ENCODE measurements at places on chromosomes 3 and 15.

DNA sequence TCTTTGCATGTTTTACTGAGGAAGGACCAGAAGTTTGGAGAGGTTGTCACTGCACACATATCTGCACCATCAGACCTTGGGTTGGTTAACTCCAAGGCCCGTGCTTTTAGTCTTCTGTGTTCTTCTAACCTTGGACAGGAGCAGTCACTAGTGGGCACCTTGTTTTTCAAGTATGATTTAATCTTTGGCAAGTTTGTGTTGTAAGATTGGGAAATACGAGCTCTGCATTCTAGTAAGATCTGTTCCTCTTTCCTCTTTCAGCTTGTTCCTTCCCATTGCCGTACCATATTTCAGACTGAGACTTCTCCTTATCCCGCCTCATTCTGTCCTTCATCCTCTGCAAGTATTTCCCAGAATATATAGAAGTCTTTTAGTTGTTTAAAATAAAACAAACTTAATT lies 5.1 kb downstream of the TMOD2 start:
- DNase-seq: no peak

- no peak for DNase-seq
Measured at GRCh38 chr15:88959445-88959844, 46.3 kb upstream of the MFGE8 start.

GRCh38 chr3:77605865-77606264 lies 566.0 kb downstream of the ROBO2 start:
- DNase-seq: no peak

GRCh38 chr15:62988701-62989100 lies 53.8 kb upstream of the TPM1 start:
- DNase-seq: no peak

- peak; percentile 42 for DNase-seq
Measured at GRCh38 chr3:7340795-7341194, 479.9 kb downstream of the GRM7 start.

DNA sequence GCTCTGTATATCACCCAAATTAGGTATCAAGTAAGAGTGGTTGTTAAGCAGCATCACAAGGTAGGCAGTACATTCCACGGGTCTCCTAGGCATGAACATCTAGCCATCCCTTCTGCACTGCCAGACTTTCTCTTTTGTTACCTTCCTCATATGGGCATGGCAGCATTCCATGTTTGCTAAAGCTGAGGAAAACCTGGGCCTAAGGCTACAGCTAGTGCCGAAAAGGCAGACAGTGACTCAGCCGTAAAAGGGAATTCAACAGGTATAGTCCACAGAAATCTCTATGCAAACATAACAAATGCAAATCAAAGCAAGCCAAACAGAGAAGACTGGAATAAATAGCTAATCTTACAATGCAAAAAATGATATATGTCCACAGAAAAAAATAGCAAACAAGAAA lies 645.4 kb downstream of the ZBBX start:
- no peak for DNase-seq

- DNase-seq: no peak
Measured at GRCh38 chr3:106193876-106194275, 325.1 kb upstream of the CBLB start.

DNA sequence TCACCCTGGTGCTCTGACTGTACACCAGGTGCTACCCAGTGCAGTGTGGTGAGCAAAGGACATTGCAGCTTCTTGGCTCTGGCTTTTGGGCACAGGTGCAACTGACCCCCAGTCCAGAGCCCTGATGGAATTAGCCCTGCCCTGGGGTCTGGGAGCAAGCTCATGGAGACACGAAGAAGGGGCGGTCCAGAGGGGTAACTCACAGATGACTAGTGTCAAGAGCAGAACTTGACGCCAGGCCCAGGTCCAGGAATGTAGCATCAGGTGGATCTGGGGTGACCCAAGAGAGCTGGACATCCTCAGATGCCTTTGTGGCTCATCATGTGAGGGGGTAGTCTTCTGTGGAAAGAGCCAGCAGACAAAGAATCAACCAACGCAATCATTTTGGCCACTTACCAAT lies 88.9 kb downstream of the ASB7 start:
- no peak for DNase-seq

DNA sequence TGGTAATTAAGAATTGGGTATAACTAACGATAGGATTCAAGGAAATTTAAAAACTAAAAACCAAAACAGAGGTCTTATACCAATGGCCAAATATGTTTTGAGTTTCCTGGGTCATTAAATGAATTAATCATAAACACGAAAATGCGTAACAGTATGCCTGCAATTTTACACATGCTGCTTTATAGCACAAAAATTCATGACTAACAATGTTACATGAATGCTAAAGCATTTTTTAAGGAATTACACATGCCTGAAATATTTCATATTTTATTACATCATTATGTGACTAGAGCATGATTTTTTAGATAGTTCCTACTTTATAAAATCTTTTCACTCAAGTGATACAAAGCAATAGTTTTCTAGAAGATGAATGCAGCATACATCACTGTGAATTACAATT lies 74.7 kb downstream of the ZNF148 start:
- DNase-seq: no peak

GRCh38 chr3:12536423-12536822 lies 8.9 kb downstream of the MKRN2OS start:
- no peak for DNase-seq

DNA sequence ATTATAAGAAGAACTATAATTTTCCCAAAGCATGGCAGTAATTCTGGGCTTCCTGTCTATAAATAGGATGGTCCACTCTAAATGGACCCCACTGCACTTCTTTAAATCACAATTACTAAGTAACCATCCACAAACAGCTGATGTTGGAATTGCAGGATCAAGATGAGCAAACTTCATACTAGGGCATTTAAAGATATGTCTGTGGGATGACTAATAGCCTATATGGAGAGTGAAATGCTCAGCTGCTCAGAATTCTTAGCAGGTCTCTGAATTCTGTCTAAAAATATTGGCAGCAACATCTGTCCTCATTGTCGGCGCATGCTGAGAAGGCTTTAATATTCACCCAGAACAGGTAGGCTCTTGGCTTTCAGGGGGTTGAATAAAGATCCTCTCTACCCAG lies 140.4 kb downstream of the SATB1 start:
- DNase-seq: no peak

GRCh38 chr15:82531496-82532382 lies 8.5 kb downstream of the RPS17 start:
- DNase-seq: no peak

GRCh38 chr3:4824926-4825325 lies 154.3 kb upstream of the BHLHE40 start:
- no peak for DNase-seq

GRCh38 chr3:171372694-171373093 lies 87.5 kb downstream of the TNIK start:
- DNase-seq: no peak

DNA sequence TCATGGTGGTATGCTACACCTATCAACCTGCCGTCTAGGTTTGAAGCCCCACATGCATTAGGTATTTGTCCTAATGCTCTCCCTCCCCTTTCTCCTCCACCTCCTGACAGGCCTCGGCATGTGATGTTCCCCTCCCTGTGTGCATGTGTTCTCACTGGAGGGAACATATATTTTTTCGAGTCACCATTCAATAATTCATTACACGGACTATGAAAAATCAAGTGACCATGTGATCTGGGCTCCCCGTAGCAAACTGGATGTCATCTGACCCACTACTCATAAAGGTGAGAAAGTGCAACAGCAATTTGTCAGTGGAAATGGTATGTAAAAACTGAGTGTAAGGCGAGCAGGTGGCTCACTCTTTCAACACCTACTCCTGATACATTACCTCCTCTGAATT lies 224.3 kb upstream of the RASGRP1 start:
- DNase-seq: no peak

- no peak for DNase-seq
Measured at GRCh38 chr15:77457905-77458265, 37.2 kb downstream of the HMG20A start.

DNA sequence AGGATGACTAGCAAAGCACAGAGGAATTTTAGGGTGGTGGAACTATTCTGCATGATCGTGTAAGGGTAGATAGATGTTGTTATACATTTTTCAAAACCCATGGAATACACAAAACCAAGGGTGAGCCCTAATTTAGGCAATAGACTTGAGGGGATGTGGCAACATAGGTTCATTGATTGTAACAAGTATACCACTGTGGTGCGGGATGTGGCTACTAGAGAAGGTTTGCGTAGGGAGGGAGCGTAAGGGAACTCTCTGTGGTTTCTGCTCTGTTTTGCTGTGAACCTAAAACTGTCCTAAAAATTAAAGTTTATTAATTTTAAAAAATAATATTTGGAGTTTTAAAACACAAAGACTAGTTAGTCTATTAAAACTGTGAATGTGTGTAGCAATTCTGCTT lies 202.8 kb downstream of the PLCL2 start:
- DNase-seq: no peak

GRCh38 chr3:196292286-196292923 lies 4.9 kb upstream of the PCYT1A start:
- DNase-seq: no peak

DNA sequence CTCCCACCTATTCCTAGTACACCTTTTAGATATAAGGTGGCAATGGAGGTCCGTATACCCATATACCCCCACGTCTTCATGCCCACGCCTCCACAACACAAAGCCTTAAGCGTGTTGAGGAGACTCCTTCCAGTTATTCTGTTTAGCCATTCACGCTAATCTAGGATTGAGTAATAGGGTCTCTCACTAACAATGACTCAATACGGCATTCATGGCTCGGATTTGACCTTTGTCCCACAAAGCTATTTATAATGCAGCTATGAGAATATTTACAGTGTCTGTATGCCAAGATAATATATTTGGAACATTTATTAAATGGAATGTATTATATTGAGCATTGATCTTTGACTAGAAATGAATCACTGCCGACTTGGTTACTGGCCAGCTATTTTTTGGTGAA lies 215.8 kb downstream of the KCNH8 start:
- peak; percentile 7 for DNase-seq

DNA sequence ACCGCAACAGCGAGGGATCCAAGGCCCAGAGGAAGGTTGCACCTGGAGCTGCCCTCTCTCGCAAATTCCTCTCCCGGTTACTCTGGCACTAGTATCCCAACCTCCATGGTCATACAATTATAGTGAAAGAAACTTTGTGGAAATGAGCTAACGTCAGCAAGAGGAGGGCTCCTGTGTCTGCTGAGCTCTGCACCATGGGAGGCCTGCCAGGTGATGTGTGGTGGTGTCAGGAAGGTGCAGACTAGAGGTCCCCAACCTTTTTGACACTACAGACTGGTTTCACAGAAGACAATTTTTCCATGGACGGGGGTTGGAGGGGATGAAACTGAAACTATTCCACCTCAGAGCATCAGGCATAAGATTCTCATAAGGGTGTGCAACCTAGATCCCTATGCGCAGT lies 13.2 kb upstream of the IQCF6 start:
- DNase-seq: no peak

- peak; percentile 51 for DNase-seq
Measured at GRCh38 chr15:58932710-58933280, 684 bp downstream of the SLTM start.

- no peak for DNase-seq
Measured at GRCh38 chr15:28022961-28023360, 76.2 kb downstream of the OCA2 start.

GRCh38 chr15:84734794-84735479 lies 13.5 kb upstream of the ZNF592 start:
- no peak for DNase-seq
